Activated CD4-positive, alpha-beta memory T cell treated with anti-CD3 and anti-CD28 coated beads, Interleukin-2, amount 10 ng/mL, durations not matched to agents 7 days and 5 days (primary cell): ENCODE measurements at places on chromosomes 6 and 20. TPM values are rescaled to one million over a fixed set of nuclear protein-coding genes. Genes with fewer than 3 reads are reported as not detected.

GRCh38 chr6:144068794-144069193 lies 26.6 kb downstream of the SF3B5 start:
- DNase-seq = no peak
- peaks cover 20% of the 10 kb centered on the region for H3K27me3 ChIP-seq
- peaks cover 32% of the 10 kb centered on the region for H3K4me1 ChIP-seq
- no peak overlapping the region for H3K4me3 ChIP-seq
- H3K36me3 ChIP-seq = no peaks in the 10 kb centered on the region
- H3K27ac ChIP-seq = no peak overlapping the region

GRCh38 chr6:24231438-24231977 lies 105.5 kb downstream of the NRSN1 start:
- H3K4me1 ChIP-seq = no peaks in the 10 kb centered on the region
- H3K4me3 ChIP-seq = no peak overlapping the region
- no peak for DNase-seq
- peaks cover 10% of the 10 kb centered on the region for H3K27me3 ChIP-seq

DNA sequence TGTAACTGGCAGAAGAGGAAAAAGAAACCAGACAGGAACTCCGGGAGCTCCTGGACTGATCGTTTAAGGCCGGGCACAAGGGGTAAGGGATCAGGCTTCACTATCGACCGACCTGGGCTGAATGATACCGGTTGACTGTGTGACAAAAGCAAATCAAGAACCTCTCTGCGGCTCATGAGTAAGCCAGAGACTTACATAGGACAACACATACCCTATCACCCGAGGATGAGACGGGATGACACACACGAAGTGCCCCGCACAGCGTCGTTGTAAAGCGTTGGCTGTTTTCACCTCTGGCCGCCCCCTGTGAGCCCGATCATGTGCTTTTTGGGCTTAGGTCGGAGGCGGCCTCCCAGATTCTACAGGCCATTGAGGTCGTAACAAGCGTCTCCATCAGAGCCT lies 695 bp upstream of the TGIF2 start:
- H3K27me3 ChIP-seq = no peaks in the 10 kb centered on the region
- peak overlapping the region; percentile 87 for H3K27ac ChIP-seq
- DNase-seq = peak; percentile 61
- H3K4me1 ChIP-seq = peaks cover 34% of the 10 kb centered on the region

DNA sequence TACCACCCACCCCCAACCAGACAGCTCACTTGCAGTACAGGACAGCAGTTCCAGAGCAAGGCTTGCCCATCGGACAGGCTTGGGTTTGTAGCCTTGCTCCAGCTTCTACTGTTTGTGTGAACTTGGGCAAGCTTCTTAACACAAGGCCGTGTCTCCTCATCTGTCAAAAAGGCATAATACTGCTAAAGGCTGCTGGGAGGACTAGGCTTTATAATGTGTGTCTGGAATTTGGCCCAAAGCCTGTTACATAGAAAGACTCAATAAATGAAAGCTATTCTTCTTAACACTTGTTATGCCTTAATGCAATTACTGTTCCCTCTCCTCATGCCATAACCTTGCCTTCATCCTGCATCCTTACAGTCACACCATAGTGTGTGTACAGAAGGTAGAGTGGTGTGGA lies 43.4 kb downstream of the LYRM4 start:
- peaks cover 3% of the 10 kb centered on the region for H3K4me1 ChIP-seq
- DNase-seq = no peak
- H3K4me3 ChIP-seq = no peak overlapping the region
- no peak overlapping the region for H3K27ac ChIP-seq
- H3K36me3 ChIP-seq = peaks cover 10% of the 10 kb centered on the region
- H3K27me3 ChIP-seq = no peaks in the 10 kb centered on the region

GRCh38 chr6:91081452-91082067 lies 494.7 kb upstream of the MAP3K7 start:
- H3K27ac ChIP-seq = no peak overlapping the region
- no peaks in the 10 kb centered on the region for H3K36me3 ChIP-seq
- H3K4me1 ChIP-seq = no peaks in the 10 kb centered on the region
- H3K4me3 ChIP-seq = no peak overlapping the region
- no peak for DNase-seq

GRCh38 chr6:155120034-155120433 lies 124.9 kb downstream of the TIAM2 start:
- no peak overlapping the region for H3K4me3 ChIP-seq
- no peak for DNase-seq
- no peak overlapping the region for H3K27ac ChIP-seq
- no peaks in the 10 kb centered on the region for H3K36me3 ChIP-seq
- H3K27me3 ChIP-seq = no peaks in the 10 kb centered on the region
- H3K4me1 ChIP-seq = peaks cover 7% of the 10 kb centered on the region

The C20orf173 gene
- not detected for total RNA-seq

The LAMA4 gene
- total RNA-seq = not detected

GRCh38 chr20:21395666-21396598 lies 1.4 kb downstream of the NKX2-4 start:
- H3K27me3 ChIP-seq = peaks cover 75% of the 10 kb centered on the region
- peaks cover 26% of the 10 kb centered on the region for H3K4me1 ChIP-seq
- DNase-seq = peak; percentile 40
- peaks cover 10% of the 10 kb centered on the region for H3K36me3 ChIP-seq
- H3K4me3 ChIP-seq = peak overlapping the region; percentile 63
- H3K27ac ChIP-seq = no peak overlapping the region

The SAPCD1 gene
- total RNA-seq = 14.6 TPM

DNA sequence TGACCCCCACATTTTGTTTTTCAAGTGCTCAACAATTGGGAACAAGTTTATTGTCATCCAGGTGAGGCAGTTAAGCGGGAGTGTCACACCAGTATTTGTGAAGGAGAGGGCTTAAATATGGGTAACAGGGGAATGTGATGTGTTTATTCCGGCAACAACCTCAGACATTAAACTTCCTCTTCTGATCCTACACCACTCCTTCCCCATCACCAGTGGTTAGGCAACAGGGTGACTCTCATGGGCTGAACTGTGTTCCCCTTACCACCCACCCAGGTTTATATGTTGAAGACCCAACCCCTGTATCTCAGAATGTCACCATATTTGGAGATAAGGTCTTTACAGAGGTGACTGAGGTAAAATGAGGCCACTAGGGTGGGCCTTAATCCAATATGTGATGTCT lies 52.1 kb upstream of the RNF182 start:
- peak overlapping the region; percentile 63 for H3K4me3 ChIP-seq
- H3K27me3 ChIP-seq = peaks cover 20% of the 10 kb centered on the region
- H3K27ac ChIP-seq = no peak overlapping the region
- peaks cover 10% of the 10 kb centered on the region for H3K4me1 ChIP-seq

GRCh38 chr20:61477451-61477861 lies 225.4 kb downstream of the CDH4 start:
- H3K4me1 ChIP-seq = no peaks in the 10 kb centered on the region
- no peaks in the 10 kb centered on the region for H3K36me3 ChIP-seq
- H3K27ac ChIP-seq = no peak overlapping the region

DNA sequence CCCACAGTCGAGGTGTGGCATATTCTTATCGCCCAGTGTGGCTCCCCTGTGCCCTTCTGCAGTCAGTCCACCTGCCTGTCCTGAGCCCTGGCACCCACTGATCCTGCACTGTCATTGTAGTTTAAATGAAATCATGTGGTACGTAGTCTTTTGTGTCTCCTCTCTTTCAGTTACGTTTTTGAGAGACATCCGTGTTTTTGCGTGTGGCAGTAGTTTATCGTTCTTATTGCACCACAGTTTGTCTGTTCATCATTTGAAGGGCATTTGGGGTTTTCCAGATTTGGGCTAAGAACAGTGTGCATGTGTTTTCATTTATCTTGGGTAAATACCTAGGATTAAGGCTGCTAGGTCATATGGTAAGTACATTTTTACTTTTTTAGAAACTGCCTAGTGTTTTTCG lies 49.3 kb downstream of the SPATA2 start:
- H3K4me1 ChIP-seq = peaks cover 14% of the 10 kb centered on the region
- peaks cover 54% of the 10 kb centered on the region for H3K36me3 ChIP-seq
- no peak for DNase-seq
- no peak overlapping the region for H3K4me3 ChIP-seq
- H3K27me3 ChIP-seq = no peaks in the 10 kb centered on the region
- peak overlapping the region; percentile 33 for H3K27ac ChIP-seq

GRCh38 chr6:100209323-100210136 lies 215.5 kb upstream of the MCHR2 start:
- DNase-seq = no peak
- H3K4me3 ChIP-seq = no peak overlapping the region
- no peaks in the 10 kb centered on the region for H3K4me1 ChIP-seq
- no peak overlapping the region for H3K27ac ChIP-seq

DNA sequence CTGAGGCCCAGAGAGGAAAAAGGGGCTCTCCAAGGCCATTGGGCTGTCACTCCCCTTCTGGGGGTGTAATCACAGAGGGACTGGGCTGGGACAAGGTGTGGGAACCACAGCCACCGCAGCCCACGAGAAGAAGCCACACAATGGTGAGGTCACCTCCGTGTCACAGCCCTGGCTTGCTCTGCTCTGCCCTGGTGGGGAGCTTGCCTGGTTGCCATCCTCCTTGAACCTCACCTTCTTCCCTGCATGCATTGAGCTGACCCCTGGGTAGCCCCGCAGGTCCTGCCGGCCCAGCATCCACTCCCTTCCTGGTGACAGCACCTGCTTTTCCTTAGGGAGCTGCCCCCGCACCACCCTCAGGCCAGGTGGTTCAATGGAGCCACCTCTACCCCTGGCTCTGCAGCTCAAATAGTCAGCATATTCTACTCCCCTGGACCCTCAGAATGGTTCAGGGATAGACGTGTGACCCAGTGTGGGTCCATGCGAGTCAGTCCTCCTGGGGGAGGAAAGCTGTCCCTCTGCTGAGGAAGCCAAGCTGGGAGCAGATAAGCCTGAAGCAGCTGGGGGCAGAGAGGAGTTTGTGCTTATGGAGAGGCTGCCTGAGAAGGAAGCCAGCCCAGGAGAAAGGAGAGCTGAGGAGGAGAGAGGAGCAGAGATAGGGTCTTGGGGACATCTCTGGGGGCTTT lies 21.3 kb downstream of the RBM38 start:
- DNase-seq = peak; percentile 63
- H3K27ac ChIP-seq = no peak overlapping the region
- peaks cover 29% of the 10 kb centered on the region for H3K36me3 ChIP-seq
- H3K27me3 ChIP-seq = peaks cover 4% of the 10 kb centered on the region
- H3K4me1 ChIP-seq = peaks cover 20% of the 10 kb centered on the region

GRCh38 chr20:16601047-16601446 lies 27.8 kb upstream of the KIF16B start:
- H3K36me3 ChIP-seq = no peaks in the 10 kb centered on the region
- no peaks in the 10 kb centered on the region for H3K4me1 ChIP-seq
- DNase-seq = no peak
- H3K27me3 ChIP-seq = peaks cover 7% of the 10 kb centered on the region
- no peak overlapping the region for H3K27ac ChIP-seq

GRCh38 chr20:58745391-58745790 lies 52.8 kb downstream of the NPEPL1 start:
- no peak overlapping the region for H3K4me3 ChIP-seq
- peaks cover 18% of the 10 kb centered on the region for H3K27me3 ChIP-seq
- H3K27ac ChIP-seq = no peak overlapping the region
- no peak for DNase-seq

The SYNGAP1 gene
- total RNA-seq = 35.3 TPM

GRCh38 chr6:149318581-149319286 lies 1.2 kb downstream of the TAB2 start:
- H3K4me1 ChIP-seq = peaks cover 40% of the 10 kb centered on the region
- peak overlapping the region; percentile 90 for H3K27ac ChIP-seq
- peaks cover 51% of the 10 kb centered on the region for H3K36me3 ChIP-seq
- H3K27me3 ChIP-seq = no peaks in the 10 kb centered on the region

The SNHG17 gene
- total RNA-seq = 30.1 TPM

DNA sequence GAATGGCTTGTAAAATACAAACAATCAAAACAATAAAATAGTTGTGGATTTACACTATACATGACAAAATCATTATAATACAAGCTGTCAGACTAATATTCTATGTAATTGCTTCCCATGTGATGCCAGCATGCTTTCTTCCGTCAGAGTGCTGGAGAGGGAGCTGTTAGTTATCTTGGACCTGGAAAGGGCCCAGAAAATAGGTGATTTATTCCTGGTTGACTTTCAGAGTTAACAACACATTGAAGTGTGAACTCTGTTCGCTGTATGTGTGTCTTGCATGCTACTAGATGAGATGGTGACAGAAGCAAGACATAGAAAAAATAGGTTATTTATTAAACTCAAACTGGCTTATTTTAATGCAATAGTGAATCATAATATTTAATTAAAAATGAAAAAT lies 70.2 kb downstream of the CDYL start:
- no peaks in the 10 kb centered on the region for H3K27me3 ChIP-seq
- no peak for DNase-seq
- H3K27ac ChIP-seq = no peak overlapping the region
- H3K4me1 ChIP-seq = peaks cover 3% of the 10 kb centered on the region

The TRIM40 gene
- not detected for total RNA-seq

The SNAI1 gene
- total RNA-seq = 0.38 TPM

The RIPOR2 gene
- total RNA-seq = 234 TPM

GRCh38 chr20:44247586-44248409 lies 690 bp downstream of the GDAP1L1 start:
- peak; percentile 23 for DNase-seq
- no peak overlapping the region for H3K27ac ChIP-seq
- no peaks in the 10 kb centered on the region for H3K36me3 ChIP-seq

DNA sequence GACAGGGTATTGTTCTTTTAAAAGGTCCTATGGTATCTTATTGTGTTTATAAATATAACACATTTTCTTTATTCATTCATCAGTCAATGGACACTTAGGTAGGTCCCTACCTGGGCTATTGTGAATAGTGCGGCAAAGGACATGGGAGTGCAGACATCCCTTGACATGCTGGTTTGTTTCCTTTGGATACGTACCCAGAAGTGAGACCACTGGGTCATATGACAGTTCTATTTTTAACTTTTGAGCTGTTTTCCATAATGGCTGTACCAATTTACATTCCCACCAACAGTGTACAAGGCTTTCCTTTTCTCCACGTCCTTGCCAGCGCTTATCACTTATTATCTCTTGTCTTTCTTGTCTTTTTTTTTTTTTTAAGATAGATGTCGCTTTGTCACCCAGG lies 627.5 kb downstream of the PRKN start:
- no peak for DNase-seq
- no peak overlapping the region for H3K27ac ChIP-seq
- no peaks in the 10 kb centered on the region for H3K36me3 ChIP-seq
- peaks cover 3% of the 10 kb centered on the region for H3K4me1 ChIP-seq
- no peaks in the 10 kb centered on the region for H3K27me3 ChIP-seq

The ZSCAN26 gene
- 10.2 TPM for total RNA-seq

GRCh38 chr6:117653949-117654348 lies 21.3 kb upstream of the NUS1 start:
- DNase-seq = no peak
- H3K27me3 ChIP-seq = no peaks in the 10 kb centered on the region
- no peaks in the 10 kb centered on the region for H3K36me3 ChIP-seq
- H3K27ac ChIP-seq = no peak overlapping the region
- H3K4me3 ChIP-seq = no peak overlapping the region
